ENCODE measurements at places on chromosomes 11 and 22.

DNA sequence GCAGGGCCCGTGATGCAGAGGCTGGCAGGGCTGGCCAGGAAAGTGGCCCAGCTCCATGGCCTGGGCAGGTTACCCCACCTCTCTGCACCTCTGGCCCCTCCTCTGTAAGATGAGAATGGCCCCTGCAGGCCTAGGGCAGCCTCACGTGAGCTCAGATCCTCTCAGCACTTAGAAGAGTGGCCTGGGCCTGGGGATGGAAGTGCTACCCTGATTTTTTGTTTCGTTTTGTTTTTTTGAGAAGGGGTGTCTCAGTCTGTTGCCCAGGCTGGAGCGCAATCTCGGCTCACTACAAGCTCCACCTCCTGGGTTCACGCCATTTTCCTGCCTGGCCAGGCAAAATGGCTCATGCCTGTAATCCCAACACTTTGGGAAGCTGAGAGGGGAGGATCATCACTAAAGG, 982 bp downstream of the APOBEC3H start:
- no peak for DNase-seq

DNA sequence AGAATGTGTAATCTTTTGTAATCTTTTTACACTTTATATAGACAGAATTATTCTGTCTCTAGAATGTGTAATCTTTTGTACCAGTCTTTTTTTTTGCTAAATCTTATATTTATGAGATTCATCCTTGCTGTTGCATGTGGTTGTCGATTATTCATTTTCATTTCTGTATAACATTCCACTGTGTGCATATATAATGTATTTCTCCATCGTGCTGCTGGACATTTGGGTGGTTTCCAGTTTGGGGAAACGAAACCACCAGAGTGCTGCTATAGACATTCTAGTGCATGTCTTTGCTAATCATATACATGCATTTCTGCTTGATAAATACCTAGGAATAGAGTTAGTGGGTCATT, 146.5 kb downstream of the GRIK4 start:
- no peak for DNase-seq

DNA sequence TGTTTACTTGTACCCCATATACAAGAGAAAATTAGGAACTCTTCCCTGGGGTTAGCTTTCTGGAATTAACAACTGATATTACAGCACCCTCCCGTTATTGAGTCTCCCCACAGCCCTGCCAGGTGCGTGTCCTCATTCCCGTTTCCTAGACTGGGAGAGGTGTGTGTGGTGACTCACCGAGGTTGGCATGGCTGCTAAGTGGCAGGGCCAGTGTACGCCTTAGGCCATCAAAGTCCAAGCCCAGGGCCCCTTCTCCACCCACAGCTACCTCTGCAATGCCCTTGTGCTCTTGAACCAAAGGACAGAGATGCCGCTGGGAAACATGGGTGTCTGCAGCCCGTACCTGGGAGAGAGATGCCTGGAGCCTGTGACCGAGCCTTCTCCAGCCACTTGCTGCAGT, 12.3 kb downstream of the IFT27 start:
- DNase-seq = no peak

GRCh38 chr11:112689851-112690250, 271.4 kb upstream of the NCAM1 start:
- DNase-seq = no peak

- DNase-seq = no peak
Observed at GRCh38 chr11:848380-848931, 5.8 kb downstream of the TSPAN4 start.

DNA sequence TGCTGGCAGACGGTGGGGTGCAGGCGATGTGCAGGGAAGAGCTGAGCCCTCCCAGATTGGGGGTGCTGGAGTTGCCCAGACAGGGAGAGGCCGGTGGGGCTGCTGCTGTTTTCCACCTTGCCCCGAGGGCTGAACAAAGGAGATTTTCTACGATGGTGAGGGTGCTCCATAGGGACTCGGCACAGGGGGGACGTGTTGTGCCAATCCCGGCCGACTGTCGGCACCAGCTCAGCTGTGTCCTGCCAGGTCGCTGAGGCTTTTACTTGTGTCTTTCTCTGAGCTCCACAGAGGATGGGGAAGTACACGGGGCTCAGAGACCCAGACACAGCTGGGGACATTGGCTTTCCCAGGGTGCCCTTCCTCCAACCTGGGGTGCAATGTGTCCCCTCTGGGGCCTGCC, 816.8 kb downstream of the BRD1 start:
- no peak for DNase-seq

- no peak for DNase-seq
Observed at GRCh38 chr11:88345408-88345807, 7.9 kb upstream of the CTSC start.

DNA sequence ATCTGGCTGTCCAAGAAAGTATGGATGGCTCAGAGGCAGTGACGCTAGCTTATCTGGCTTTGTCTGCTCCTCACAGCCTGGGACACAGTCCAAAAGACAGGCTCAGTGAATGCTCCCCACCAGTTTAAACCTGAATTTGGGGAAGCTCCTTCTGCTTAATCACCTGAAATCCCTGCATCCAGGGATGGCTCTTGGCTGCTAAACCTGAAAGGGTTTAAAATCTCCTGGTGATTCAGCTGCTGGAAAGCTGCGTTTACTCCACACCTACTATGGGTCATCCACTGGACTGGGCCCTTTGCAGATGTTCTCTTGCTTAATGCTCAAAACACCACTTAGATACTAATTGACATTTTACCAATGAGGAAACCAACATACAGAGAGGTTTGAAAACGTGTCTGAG, 302.0 kb upstream of the NARS2 start:
- DNase-seq = no peak

DNA sequence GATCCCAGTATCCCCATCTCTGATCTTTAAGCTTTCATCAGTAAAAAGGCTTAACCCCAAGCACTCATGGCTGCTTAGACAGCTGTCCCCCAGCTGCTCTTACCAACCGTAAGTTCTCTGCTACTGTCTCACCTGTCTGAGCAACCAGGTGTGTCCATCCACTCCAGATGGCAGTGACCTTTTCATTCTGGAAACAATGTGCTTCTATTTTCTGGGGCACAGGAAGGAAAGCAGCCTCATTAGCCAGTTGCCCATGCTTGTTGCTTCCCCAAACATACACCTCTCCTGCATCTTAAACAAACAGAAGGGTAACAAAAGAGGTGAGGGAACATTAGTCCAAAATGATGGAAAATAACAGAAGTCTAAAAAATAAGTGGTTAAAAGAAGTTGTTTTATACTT, 24.4 kb downstream of the SERGEF start:
- DNase-seq = no peak

GRCh38 chr11:96748639-96749370, 359.0 kb downstream of the JRKL start:
- no peak for DNase-seq

DNA sequence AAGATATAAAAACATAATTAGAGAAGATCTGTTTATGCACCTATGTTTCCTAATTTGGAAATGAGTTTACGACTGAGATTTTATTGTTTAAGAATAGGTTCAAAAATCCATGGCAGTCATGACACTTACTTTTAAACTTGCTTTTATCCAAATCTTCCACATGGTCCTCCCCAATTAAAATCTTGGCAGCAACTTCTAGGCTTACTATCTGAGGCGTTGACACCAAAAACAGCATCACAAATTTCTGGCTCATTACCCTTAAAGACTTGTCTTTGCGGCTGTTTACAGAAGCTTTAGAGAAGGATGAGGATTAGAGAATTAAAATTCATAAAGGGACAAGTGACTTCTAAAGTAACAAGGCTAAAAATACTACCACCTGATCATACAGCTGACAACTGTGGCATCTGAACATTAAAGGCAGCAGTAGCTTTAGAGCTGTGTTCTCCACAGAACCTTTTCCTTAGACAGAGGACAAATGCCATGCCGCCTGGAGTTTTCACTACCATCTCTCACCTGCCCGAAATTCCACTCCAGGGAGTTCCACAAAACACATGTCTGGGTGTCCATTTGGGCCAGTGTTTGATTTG, 6.4 kb downstream of the E2F8 start:
- no peak for DNase-seq

Measured in eye (tissue), 1 donor.